DND-41 (cell line): ENCODE measurements at places on chromosomes 12 and 14.
A peak's percentile ranks its signal among the peaks of the same experiment; 100 is the strongest.

GRCh38 chr14:73266317-73266716, 29.0 kb downstream of the PAPLN start:
- no peak for DNase-seq

DNA sequence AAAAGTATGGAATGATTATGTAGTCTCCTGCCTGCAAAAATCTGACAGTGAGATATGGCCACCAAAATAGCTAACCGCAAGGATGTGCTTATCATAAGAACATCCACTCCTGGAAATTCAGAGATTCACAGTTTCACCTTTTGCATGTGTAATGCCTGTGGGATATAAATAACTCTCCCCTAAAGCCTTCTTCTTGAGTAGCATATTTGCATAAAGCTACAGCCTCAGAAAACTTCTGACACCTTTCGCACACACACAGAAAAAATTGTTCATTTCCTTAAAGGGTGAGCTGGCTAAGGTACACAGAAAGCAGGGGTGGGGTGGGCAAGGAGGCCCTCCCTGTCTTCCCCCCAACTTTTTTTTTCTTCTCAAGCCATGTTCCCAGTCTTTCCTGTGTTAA, 3.1 kb upstream of the IGF1 start:
- no peak for DNase-seq

DNA sequence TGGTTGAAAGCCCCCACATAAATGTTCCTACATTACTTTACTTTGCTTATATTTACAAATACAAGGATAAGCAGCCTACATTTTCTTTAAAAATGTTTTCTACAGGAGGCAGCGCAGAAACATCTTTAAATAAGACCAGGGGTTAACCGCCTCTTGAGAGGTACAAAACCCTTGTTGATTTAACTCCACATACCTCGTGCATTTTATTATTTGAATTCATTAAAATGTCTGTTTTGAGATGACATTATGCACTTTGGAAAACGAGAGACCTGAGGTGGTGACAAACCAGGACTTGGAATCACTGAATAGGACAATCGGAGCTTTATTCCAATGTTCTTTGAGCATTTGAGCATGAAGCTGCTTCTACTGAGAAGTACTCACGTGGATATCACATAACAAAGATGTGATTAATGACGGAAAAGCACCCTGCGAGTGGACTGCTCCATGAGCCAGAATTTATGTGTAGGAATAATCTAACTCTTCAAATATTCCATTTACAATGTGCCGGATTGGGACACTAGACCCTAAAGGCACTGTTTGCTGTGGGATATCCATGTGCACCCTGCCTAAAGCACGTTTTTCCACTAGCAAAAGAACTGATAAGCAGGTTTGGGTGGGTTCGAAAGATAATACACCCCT, 746 bp upstream of the DUSP16 start:
- no peak for DNase-seq

GRCh38 chr14:72942934-72943333, 16.7 kb downstream of the DCAF4 start:
- no peak for DNase-seq

DNA sequence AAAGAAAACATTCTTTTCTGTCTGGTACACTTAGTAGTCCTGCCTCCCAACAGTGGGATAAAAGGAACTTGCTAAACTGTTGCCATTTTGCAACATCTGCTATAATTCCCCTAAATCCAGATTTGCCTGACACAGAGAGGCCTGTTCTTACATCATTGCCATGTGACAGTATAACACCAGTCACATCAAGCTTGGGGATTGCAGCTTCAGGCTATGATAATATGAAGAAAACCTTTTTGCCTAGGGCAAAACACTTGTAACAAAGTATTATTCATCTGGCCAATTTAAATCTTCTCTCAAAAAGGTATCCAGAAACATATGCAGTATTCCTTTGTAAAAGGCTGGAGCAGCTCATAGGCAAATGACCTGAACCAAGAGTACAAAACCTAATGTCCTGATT, 80.9 kb upstream of the OTX2 start:
- DNase-seq, result no peak

DNA sequence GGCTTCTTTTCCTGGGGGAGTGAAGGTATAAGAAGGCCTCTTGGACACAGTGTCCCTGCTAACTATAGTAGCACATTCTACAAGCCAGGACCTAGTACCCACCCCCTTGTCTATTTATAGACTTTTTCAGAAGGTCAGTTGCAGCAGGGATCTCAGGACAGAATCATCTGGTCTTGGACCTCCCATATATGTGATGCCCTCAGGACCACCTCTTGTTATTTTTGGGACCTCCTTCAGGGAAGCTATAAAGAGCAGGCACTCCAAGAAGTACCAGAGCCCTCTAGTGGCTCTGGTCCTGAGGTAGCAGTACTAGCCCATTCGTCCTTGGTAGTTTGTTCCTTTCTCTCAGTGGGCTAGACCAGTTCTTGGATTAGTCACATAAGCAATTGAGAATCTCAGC, 4.3 kb downstream of the COQ10A start:
- no peak for DNase-seq

GRCh38 chr12:77031745-77032144, 33.6 kb downstream of the E2F7 start:
- DNase-seq, result no peak

GRCh38 chr14:96405677-96406076, 13.7 kb downstream of the AK7 start:
- no peak for DNase-seq

DNA sequence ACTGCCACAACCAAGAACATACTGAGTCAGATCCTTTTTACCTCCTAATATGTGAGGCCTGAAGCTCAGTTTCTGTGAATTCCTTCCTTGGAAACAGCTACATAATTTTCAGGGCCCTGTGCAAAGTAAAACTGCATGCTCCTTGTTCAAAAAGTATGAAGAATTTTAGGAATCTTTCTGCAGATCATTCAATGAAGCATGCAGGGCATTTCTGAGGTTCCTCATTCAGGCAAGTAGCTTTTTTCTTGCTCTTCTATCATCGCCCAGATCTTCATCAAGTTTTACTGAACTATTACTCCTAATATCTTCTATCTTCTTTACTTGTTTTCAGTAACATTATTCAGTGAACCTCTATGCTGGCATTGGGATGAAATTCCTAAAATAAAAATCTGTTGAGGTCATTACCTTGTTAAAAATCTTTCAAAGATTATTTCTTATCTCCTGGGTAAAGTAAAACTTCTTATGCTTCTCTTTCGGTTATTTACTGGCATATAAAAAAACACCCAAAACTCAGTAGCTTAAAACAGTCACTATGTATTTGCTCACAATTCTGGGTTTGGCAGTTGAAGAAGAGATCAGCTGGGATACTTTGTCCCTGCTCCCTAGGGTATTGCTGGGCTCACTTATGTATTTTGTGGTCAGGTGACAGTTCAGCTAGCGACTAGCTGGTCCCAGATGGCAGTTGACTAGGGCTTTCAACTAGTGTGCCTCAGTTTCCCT, 42.6 kb upstream of the KRR1 start:
- peak; percentile 9 for DNase-seq

DNA sequence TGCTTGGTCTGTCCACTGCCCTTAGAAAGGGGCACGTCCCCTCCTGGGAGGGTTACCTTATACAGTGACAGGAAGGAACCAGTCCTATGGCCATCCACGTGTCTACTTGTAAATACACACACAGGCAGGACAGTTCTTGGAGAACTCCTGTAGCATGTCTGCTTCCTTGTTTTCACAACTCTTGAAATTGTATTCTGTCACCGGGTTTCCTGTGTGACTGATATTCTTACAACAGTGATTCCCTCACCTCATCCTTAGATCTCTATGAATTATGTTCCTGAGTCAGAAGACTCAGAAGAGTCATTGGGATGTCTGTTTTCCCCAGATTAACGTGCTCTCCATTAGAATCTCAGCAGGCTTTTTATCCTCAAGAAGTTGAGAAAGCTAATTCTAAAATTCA, 44.1 kb upstream of the DYNC1H1 start:
- DNase-seq, result no peak

DNA sequence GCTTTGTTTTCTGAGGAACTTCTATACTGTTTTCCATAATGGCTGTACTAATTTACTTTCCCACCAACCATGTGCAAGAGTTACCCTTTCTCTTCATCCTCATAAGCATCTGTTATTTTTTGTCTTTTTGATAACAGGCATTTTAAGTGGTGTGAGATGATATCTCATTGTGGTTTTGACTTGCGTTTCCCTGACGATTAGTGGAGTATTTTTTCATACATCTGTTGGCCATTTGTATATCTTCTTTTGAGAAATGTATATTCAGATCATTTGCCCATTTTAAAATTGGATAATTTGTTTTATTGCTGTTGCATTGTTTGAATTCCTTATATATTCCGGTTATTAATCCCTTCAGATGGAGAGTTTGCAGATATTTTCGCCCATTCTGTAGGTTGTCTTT, 10.2 kb upstream of the HMGA2 start:
- DNase-seq, result no peak

DNA sequence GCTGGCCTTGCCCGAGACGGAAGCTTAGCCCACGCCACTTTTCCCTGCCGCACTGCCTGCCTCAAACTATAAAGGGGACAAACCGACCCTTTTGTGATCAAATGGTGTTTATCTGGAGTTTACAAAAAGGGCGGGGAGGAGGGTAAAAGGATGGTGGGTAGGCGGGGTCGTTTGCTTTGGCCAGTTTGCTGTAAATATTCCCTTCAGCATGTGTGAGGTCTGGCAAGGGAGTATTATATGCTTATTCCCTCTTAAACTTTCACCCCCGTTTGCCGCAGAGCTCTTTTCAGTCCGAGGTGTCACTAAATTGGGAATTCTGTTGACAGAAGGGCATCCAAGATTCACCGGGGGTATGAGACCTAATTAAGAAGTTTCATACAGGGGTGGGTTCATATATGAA, 3.8 kb upstream of the TBX3 start:
- no peak for DNase-seq
